ENCODE measurements at places on chromosomes 3 and 15.

DNA sequence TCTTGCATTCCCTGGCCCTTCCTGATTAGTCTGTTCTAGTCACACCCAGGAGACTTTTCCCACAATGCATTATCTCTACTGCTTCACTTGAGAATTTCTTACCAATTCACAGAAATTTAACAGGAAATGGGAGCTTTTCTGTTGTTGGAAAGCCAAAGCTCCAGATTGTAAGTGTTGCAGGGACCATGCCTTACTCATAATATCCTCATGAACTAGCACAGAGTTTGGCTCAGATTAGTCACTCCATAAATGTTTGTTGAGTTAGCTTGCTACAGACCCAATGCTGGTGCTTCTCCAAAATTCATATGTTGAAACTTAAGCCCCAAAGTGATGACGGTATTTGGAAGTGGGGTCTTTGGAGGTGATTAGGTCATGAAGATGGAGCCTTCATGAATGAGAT lies 232.6 kb downstream of the GAP43 start:
- no peak for DNase-seq

DNA sequence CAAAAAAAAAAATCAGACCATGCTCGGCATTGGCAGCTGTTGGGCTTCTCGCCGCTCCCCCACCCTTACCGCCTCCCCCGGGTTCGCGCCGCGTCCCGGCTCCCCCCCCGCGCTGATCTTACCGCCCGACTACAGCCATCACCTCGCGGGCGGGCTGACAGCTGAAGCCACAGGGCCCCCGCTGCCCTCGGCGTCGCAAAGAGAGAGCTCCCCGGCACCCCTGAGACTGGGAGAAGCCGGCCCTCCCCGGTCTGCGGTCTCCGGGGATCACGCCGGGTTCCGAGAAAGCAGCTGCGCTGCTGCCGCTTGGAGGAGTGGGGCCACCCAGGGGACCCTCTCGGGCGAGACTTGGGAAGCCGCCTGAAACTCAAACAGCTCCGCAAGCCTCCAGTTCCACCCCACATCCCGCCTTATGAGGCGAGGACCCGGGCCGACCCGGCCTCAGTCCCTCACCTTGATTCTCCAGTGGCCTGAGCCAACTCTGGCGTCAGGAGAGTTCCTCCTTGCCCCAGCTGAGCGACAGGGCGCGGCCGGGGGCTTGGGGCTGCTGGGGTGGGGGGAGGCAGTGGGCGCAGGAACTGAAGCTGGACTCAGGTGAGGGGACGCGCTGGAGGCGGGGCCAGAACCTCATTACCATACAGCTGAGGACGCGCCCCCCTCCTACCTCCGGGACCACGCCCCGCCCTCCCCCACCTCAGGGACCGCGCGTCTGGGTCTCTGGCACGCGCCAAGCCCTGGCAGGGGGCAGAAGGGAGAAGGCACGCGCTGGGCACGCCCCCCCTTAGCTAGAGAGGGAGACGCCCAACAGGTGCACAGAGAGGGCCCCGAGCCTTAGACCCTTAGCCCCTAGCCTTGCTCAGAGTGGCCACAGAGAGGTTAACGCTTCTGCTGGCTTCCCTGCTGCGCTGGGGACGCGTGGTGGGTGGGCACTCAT lies 1.0 kb upstream of the DLL4 start:
- DNase-seq = no peak

- DNase-seq = no peak
These were observed 1.3 kb upstream of the ETV5 start for GRCh38 chr3:186109897-186110803.

DNA sequence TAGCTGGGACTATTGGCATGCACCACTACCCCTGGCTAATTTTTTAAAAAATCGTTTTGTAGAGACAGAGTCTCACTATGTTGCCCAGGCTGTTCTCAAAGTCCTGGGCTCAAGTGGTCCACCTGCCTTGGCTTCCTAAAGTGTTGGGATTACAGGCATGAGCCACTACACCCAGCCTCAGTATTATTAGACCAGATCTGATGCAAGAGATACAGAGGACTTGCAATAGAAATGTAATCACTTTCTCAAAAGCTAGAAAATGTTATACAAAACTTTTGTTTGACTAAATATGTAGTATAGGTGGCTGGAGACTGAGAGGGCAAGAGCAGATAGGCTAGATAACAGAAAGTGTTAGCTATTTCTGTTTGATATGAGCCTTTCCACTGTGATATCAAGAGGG lies 531.9 kb downstream of the SOX2 start:
- no peak for DNase-seq

DNA sequence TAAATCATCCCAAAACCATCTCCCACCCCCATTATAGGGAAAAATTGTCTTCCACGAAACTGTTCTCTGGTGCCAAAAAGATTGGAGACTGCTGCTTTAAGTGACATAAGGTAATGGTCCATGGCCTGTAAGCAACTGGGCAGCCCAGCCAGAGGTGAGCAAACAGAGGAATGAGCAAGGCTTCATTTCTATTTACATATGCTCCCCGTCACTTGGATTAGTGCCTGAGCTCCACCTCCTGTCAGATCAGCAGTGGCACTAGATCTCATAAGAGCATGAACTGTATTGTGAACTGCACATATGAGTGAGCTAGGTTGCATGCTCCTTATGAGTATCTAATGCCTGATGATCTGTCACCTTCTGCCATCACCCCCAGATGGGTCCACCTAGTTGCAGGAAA lies 1159.8 kb upstream of the ALCAM start:
- no peak for DNase-seq

- DNase-seq = no peak
These were observed 2.4 kb upstream of the STT3B start for GRCh38 chr3:31530039-31530959.

- no peak for DNase-seq
These were observed 24.3 kb downstream of the CCR3 start for GRCh38 chr3:46266598-46266997.

DNA sequence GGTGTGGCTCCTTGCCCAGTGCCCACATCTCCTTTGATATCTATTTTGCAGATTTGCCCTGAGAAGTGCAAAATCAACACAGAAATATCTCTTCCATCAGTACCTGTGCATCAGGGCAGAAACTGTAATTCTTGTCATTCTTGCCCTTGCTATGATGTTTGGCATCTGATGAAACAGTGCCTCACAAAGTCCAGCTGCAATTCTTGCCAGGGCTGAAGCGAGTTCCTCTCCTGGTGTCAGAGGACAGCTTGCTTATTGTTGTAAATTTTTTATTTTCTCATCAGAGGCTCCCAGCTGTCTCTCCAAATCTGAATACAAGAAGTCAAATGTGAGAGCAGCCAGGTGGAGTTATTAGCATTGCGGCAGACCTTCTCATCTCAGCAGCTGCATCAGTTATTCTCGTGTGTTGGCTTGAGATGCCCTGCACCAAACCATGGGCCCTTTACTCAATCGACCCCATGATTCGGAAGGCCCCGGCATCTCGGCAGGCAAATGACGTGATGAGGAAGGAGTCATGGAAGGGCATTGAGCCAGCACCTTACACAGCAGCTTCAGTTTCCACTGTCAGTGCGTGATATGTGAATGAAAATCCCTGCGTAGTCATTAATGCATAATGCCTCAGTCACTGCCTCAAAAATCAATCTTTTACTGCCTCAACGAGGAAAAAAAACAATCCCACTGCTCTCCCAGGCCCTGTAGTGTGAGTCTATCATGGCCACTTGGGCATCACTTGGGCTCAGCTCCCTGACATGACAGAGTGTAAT lies 93.4 kb downstream of the CCNL1 start:
- DNase-seq = no peak

DNA sequence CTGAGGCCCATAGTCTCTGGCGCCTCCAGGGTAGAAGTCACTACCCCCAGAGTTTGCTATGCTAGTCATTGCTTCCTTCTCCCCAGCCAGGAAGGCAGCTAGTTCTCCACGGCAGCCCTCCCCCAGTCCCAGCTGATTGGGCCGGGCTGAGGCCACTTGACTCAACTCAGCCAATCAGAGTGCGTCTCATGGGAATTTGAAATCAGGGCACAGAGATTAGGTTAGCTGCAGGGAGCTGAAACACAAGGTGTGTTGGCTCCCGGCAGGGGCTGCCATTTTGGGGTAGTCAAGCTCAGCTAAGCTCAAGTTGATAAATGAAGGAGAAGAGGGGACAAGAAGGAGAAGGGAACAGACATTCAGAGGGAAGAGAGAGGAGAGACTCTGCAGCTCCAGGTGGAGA lies 32.8 kb downstream of the LINGO1 start:
- no peak for DNase-seq

DNA sequence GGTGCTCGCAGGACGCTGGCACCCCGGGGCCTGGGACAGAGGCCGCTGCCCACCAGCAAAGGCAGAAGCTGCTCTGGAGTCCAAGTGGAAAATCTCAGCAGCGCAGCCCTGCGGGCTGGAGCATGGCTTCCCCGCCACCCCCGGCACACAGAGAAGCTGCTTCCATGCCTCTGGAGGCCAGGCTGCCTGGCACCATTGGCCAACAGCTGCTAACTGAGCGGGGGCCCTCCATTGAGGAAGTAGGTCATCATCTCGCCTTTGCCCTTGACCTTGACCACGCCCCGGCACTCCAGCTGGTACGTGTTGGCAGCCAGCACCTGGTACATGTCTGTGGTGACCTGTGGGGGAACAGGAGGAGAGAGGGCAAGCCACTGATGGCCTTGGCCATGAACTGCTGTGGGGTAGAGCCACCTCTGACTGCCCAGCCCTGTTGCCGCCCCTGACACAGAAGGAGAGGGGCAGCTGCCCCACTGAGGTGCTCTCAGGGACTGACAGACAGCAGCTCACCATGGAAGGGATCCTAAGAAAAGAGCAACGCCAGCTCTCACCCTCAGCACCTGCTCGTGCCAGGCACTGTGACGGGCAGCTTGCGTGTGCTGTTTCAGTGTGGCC lies 82.8 kb downstream of the SEC22A start:
- no peak for DNase-seq

- DNase-seq = no peak
These were observed 40.1 kb downstream of the TMEM44 start for GRCh38 chr3:194592798-194593752.

DNA sequence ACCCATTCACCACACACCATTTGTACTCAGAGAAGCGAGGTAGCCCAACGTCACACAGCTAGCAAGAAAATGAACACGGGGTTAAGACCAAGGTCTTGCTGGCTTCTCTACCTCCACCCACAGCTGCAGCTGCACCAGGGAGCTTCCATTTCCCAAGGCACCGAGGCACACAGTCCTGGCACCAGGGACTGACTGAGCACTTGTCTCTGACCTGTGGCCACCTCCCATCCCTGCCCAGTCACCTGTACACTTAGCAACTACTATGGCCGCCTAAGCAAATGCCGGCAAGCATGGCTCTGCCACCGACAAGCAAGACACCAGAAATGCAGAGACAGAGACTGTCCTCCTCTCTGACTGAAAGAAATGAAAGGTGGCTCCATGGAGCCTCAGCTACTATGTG lies 15.3 kb downstream of the ZXDC start:
- DNase-seq = no peak

DNA sequence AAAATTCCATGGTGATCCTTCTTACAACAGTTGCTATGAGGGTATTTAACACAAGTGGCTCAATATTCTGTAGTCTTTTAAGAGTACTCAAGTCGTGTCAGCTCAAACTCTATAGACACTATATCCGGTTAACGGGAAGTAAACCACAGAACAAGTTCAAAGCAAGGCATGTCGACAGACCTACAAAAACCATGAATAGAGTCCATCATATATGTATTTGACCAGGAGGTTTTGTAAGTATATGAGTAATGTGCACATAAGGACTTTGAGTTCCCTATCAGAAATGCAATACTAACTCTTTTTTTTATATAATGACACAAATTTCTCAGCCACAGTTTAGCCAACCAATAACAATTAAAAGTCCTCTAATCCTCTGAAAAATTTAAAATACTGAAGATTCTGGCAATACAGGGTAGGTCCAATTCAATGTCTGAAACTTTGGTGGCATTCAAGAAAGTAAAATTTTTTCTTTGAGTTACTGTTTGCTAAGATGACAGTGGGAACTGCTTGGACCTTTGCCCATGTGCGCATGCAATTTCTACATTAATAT lies 93.7 kb downstream of the NEK10 start:
- DNase-seq = no peak

DNA sequence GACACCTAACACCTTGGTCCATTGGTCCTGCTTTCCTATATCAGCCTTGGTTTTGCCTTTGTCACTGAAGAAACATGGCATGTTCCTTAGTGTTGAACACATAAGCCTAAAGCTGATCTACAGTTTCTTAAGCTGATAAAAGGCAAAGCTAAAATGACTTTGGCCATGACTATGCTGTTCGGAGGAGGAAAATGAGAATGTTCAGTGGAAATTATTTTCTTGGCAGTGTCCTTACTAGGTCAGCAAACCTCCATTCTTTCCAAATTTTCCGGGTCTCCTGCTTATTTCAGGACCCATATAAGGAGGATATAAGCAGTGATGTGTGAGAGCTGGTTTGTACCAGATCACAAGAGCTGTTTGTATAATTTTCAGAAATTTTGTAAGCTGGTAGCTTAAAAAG lies 832.9 kb upstream of the CFAP20DC start:
- no peak for DNase-seq
